HFFc6 (cell line): ENCODE measurements at places on chromosomes 6 and 20. TPM values are rescaled to one million over a fixed set of nuclear protein-coding genes. Genes with fewer than 3 reads are reported as not detected.

NEDD9 gene
- 12.9 to 20.4 TPM (median 15.5 TPM) in 3 replicates for total RNA-seq

MUC21 gene
- not detected in 3 replicates for total RNA-seq

RIPOR2 gene
- 10.5 to 20.1 TPM (median 11.5 TPM) in 3 replicates for total RNA-seq

DNA sequence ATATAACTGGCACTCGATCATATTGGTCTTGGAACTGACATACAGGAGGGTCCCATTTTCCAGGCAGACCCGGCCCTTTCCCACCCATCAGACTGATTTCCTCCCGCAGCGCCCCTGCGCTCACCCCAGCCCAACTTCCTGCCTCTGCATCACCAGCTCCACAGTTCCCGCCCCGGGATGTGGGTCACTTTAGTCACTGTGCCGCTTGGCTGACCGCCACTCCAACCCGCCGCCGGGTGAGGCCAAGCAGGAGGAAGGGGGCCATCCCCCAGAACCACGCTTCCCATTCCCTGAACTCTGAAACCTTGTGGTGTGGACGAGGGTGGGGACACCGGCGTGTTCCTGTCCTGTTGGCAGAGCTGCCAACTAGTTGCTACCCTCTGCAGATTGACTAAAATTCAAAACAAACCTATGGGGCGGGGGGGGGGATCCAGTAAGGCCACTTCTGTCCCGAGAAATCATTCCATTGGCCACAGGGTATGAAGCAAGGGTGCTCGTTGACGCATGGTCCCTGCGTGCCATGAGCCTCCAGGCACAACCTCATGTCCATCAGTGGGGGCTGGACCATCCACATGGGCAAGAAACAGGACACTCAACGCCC is 12.3 kb downstream of the TGM2 start:
- DNase-seq: no peak

DNA sequence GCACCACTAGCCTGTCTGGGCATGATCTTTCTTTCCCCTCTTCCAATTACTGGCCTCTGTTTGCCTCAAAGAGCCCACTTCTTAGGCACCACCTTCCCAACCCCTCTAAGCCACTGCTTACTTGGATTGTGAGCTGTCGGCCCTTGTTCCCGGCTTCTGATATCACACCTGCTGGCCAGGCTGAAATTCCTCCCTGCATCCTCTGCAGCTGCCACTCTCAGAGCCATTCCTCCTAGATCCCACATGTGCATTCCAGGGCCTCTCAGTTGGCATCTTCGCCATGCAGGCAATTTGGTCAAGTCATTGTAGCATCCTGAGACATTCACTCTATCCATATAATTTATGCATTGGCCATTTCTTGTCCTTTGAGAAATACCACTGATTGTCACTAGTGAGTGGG is 135.9 kb downstream of the OLIG3 start:
- DNase-seq: no peak

DNA sequence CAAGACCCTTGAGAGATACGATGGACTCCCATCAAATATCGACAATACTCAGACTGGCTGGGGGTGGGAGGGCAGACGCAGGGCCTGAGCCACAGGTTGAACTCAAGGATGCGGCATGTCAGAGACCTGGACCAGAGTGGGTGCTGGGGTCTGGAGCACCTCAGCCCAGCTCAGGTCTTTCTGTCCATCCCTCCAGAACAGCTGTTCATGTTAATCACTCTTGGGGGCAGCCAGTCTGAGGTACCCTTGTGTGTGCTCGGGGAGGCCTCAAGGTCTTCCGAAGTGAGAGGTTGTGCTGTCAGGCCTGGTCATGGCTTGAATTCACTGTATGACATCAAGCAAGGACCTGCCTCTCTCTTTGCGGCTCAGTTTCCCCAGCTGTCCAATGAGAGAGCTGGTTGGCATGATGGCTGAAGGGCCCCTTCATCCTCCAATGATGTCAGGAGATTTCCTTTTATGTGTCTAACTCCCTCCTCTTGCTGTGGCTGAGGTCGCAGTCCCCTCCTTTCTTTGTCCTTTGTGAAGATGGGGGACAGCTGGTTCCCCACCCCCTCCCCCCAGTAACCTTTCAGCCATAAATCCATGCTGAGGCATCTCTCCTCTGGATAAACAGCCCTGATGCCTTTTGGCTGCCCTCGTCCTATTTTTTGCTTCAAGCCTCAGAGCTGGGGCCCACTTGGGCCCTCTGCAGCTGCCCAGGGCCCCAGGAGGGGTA is 15.3 kb downstream of the MYH7B start:
- no peak for DNase-seq

GRCh38 chr20:57379263-57379647 is 11.9 kb upstream of the RBM38 start:
- DNase-seq: no peak

GRCh38 chr6:167944130-167944529 is 53.3 kb upstream of the KIF25 start:
- no peak for DNase-seq

GRCh38 chr20:9332791-9333479 is 181.5 kb upstream of the LAMP5 start:
- DNase-seq: no peak

MCHR2 gene
- total RNA-seq: not detected in 3 replicates

- DNase-seq: no peak
Observed at GRCh38 chr20:39021748-39022147, 59.6 kb downstream of the DHX35 start.

GRCh38 chr20:45963059-45964005 is 8.7 kb downstream of the ZNF335 start:
- DNase-seq: peak; percentile 44

LPA gene
- total RNA-seq: not detected in 3 replicates

SLC32A1 gene
- total RNA-seq: not detected in 3 replicates

SLC35F1 gene
- total RNA-seq: not detected in 2 replicates

DNA sequence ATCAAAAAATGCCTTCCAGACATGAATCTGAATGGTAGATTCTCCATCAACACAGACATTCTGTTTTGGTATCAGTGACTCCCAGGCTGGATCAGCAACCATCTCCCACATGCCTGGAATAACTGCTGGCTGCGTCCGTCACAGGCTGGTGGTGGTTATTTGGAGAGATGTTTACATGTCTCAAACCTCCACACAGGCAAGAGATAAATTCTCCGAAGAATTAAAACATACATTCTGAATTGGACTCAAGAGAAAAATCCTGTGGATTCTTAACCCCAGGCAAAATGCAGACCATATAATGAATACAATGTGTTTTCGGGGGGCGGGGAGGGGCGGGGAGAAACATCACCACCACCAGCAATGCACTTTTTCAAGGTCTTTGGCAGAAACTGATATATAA is 108.2 kb downstream of the THBS2 start:
- no peak for DNase-seq

GRCh38 chr6:106192824-106193223 is 106.7 kb downstream of the PRDM1 start:
- DNase-seq: peak; percentile 63

DNA sequence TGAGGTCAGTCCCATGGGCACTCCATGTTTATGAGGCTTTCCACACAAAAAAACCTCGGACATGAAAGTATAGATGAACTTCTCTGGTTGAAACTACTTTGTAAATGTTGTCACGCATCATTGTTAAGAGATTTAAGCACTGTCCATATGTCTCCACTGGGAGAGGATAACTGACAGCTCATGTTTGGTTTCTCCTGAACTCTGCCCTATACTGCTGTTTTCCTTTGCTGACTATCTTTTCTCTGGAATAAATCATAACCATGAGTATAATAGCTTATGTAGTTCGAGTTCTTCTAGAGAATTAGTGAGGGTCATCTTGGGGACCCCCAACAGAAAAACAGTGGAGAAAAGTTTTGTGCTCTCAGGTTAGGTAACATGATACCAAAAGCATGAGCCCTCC is 14.3 kb downstream of the THEMIS start:
- DNase-seq: no peak

PRDM1 gene
- total RNA-seq: 7.3 to 10.9 TPM (median 9.7 TPM) in 3 replicates

DNA sequence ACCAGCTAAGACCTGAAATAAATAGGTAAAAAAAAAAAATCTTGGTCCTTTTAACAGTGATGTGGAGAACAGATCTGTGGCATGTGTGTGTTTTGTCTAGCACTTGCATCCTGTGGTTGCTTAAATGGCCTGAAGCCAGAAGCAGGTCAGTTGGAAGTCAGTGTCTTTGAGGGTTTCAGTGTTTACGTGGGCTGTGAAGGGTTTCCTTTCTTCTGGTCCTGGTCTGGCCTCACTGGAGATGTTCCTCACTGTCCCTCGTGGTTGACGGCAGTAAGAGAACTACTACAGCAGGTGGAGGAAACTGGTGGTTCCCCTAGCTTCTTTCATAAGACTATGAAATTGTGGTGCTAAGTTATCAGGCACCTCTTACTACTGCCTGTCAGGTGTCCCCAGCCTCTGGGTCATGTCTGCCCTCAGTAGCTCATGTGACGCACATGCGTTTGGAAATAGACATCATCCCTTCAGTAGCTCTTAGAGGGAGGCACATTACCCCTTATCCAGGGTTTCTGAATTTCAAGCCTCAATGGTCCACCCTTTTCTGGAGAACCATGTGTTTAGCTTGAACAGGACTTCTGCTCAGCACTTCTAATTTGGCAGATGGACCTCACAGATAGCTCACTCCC is 59.4 kb upstream of the SCP2D1 start:
- DNase-seq: no peak

DNA sequence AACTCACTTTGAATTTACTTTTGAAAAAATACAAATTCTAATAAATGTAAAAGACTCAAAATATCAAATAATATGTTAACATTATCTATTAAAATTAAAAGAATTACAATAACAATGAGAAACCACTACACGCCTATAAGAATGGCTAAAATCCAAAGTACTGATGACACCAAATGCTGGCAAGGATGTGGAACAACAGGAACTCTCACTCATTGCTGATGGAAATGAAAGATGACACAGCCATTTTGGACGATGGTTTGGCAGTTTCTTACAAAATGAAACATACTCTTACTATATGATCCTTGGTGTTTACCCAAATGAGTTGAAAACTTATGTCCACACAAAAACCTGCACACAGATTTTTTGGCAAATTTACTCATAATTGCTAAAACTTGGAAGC is 15.6 kb upstream of the STX11 start:
- no peak for DNase-seq

DNA sequence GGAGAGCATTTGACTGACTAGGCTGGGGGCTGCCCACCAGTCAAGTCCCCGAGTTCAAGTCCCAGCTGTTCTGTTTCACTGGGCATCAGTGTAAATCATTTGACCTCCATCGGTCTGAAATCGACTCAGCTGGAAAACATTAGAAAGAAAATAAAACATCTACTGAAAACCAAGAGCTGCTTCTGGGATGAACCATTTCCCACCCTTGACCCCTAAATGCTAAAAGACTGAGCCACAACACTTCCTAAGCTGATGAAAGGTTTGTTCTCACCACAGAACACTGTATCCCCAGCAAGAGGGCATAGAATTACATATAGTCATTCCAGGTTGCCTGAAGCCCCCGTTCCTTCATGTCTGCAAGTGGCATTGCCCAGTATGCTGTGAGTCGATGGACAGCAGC is 237.0 kb upstream of the TAB2 start:
- DNase-seq: peak; percentile 57

MEP1A gene
- not detected in 2 replicates for total RNA-seq

- DNase-seq: no peak
Observed at GRCh38 chr6:90575267-90575666, 11.6 kb downstream of the MAP3K7 start.

GRCh38 chr20:32493356-32493755 is 91.8 kb downstream of the NOL4L start:
- DNase-seq: no peak

- DNase-seq: no peak
Observed at GRCh38 chr6:39194466-39194865, 34.8 kb downstream of the KCNK5 start.

GRCh38 chr20:46057856-46058598 is 29.0 kb downstream of the SLC12A5 start:
- peak; percentile 2 for DNase-seq

- no peak for DNase-seq
Observed at GRCh38 chr6:42454428-42454791, 2.7 kb upstream of the TRERF1 start.

DNA sequence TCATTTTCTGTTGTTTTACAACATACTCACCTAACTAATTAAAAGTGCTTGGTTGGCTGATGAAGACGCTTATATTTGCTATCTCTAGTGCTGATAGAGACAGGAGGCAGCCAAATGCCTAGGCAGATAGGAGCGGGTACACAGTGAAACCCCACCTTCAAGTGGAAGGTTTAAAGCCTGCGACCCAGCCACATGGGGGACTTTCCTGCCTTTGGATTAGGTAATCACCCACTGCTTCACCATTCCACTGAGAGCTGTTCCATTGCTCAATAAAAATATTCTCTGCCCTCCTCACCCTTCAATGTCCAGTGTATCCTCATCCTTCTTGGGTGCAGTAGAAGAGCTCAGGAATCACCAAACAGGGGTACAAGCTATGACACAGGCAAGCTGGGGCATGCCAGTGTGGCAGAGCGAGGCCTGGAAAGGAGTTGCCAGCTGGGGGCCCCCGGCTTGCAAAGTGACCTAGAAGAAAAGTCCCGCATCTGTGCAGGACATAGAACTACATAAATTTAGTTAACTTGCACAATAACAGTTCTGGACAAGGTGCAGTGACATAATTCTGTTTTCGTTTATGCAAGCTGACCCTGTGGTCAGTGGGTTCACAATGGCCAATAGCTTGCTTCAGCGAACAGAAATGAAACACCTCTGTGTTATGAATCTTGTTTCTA is 112.0 kb upstream of the MLIP start:
- no peak for DNase-seq

DNA sequence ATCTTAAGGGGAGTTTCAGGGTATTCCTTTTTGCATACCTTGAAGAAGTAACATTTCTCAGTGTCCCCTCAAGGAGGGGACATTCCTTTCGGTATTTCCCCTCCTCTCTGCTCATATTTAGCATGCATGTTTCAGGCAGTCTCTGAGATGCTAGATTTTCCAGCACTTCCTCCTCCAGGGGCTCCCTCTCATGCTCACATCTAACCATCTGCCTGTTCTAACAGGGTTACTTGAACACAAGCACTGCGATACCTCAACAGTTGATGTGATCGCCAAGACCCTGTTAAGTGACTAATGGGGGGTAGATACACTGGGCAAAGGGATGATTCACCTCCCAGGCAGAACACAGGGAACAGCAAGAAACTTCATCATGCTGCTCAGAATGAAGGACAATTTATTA is 12.9 kb upstream of the MCM3 start:
- no peak for DNase-seq

CTCFL gene
- total RNA-seq: not detected in 3 replicates

DNA sequence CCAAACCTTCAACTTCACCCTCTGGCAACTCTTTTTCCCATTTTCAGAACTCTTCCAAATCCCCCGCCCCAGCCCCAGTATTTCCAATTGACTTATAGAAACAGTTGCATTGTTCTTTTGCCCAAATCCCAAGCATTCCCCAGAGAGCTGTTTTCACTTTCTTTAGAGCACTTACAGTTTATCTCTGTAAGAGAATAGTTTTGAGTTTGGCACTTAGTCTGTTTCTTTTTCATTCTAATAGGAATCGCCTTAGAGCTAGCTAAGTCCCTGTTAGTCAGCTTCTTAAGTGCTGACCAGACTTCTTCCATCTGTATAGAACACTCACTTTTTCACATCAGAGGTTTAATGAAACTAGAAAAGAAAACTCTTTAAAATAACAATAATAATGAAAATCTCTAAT is 374.2 kb upstream of the FLRT3 start:
- no peak for DNase-seq

KIF25 gene
- not detected in 3 replicates for total RNA-seq

SRSF12 gene
- total RNA-seq: not detected in 3 replicates

FAM135A gene
- 3.1 to 4.0 TPM (median 3.5 TPM) in 3 replicates for total RNA-seq

POPDC3 gene
- total RNA-seq: 13.8 to 21.0 TPM (median 16.9 TPM) in 3 replicates

- DNase-seq: peak; percentile 61
Observed at GRCh38 chr6:118668761-118669385, 17.5 kb upstream of the CEP85L start.

ELOVL4 gene
- total RNA-seq: 6.7 to 7.4 TPM (median 6.9 TPM) in 3 replicates

GRCh38 chr20:33137195-33137594 is 30.8 kb upstream of the BPIFA2 start:
- DNase-seq: no peak

- no peak for DNase-seq
Observed at GRCh38 chr6:159915397-159915796, 24.6 kb downstream of the MAS1 start.

C20orf204 gene
- total RNA-seq: 0.32 to 0.48 TPM (median 0.42 TPM) in 3 replicates
